ENCODE measurements at places on chromosomes 12 and 14.

GRCh38 chr12:60035835-60036234 is 440.0 kb downstream of the SLC16A7 start:
- no peak for DNase-seq

DNA sequence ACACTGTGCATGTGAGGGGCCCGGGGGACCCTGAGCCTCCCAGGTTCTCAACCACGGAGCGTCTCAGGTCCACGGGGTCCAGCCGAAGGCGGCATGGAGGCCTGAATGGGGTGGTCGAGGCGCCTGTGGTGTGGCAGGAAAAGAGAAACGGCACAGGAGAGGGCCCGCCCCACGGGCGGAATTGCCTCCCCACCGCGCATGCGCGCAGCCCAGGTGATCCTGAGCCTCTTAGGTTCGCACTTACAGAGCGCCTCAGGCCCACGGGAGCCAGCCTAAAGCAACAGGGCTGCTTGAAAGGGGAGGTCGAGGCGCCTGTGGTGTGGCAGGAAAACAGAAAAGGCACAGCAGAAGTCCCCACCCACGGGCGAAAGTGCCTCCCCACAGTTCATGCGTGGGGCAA is 311.0 kb downstream of the ALG10 start:
- no peak for DNase-seq

DNA sequence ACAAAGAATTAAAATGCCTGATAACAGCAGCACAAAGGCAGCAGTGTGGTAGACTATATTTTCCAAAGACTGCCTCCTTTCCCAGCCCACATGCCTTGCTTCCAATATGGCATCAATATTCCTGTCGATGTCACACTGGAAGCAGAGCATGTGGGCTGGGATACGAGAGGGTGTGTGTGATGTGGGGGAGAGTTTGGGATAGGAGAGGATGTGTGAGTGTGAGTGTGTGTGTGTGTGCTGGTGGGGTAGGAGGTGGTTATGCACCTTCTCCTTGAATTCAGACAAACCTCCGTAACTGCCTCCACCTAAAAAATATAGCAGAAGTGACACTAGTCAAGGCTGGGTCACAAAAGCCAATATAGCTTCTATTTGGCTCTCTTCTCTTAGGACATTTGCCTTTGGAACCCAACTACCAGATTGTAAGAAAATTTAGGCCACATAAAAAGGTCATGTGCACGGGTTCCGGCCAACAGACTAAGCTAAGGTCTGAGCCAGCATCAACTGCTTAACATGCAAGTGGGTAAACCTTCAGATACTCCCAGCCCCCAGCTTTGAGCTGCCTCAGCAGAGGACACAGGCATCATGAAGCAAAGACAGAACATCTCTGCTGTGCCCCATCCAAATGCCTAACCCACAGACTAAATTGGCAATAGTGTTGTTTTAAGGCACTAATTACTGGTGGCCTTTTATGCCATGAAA is 29.5 kb downstream of the SPPL3 start:
- DNase-seq: no peak

DNA sequence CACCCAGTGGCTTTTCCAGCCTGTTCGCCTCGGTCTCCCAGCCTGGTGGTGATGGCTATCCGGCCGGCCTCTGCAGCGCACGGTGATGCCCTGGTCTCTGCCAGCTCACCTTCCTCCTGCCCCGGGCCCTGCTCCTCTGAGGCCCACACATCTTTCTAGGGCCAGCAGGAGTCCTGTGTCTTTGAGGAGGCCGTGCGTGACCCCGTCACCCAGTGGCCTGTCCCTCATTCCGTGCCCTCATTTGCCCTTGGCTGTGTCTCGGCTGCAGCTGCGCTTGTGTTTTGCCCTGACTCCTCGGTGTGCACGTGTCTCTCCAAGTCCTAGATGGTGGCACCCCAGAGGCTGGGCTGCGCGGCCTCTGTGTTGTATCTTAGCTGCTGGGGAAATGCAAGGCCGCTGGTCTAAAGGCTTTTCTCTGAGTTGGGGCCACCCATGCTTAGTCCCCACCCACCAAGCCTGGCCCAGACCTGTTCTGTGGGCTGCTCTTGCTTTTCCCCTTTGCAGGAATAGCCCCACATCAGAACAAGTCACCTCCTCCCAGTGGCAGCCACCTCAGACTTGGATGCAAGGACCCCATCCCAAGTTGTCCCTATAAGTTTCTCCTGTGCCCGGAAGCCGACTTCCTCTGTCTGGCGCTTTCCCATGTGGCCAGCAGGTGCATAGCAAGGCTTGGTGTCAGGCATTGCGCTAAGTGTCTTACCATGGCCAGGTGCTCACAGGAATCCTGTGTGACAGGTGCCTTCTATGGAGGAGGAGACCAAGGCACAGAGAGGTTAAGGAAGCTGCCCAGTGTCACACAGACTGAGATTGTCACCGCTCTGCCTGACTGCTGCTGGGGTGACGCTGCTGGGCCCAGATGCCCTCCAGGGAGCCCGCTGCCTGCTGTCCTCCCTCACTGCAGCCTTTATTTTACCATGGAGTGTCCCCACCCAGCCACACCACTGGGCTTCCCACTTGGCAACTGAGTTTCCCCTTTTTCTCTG is 64.5 kb downstream of the TSPAN9 start:
- no peak for DNase-seq

DNA sequence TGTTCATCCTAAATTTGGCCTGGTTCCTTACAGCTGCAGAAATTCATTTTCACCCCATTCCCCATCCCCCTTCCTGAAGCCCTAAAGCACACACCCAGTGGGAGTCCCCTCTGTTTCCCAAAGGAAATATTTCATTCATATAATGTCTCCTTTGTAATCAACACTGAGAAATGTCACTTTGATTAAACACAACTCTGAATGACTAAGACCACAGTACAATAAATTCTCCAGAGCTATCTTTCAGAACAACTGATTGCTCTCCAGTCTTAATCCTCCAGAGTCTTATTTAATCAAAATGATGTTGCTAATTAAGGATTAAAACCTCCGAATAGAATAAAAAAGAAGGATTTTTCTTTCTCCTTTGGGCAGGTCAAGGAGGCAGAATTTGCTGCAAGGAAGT is 6.4 kb downstream of the SLC15A5 start:
- no peak for DNase-seq
